ENCODE measurements at places on chromosomes 12 and 14.

DNA sequence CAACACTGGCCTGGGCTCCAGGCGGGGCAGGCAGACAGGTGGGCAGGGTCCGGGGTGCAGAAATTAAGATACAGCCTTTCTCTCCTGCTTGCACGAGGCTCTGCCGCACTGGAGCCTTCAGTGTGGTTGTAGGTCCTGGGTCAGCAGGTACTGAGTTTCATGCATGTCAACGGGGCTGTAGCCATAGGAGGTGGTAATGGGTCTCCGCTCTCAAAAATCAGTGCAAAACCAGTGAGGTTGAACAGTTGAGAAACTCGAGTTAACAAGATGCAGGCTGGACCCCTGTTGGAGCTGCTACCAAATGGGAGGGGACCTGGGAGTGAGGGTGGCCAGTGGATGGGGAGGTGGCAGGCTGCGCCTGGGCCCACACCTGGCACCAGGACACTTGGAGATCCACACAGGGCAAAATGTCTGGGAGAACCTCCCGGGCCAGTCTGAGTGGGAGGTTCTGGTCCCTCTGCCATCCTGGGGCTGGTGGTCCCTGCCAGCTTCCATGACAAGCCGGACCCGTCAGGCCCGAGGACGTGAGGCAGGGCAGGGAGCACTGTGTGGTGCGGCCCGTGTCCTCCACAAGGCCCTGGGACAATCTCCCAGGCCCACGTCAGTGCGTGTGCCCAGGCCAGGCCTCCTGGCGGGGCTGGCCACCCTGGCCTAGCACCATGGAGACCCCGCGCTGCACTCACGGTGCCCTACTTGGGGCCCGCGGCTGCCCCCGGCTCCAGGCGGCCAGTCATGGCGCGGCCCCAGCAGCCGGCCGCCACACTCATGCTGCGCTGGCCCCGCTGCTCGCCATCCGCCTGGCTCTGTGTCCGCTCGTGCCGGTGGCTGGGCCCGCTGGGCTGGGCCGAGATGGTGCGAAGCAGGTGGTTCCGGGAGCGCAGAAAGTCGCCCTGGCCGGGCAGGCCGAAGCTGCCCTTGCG, 5.1 kb downstream of the ARL6IP4 start:
- no peak for DNase-seq

DNA sequence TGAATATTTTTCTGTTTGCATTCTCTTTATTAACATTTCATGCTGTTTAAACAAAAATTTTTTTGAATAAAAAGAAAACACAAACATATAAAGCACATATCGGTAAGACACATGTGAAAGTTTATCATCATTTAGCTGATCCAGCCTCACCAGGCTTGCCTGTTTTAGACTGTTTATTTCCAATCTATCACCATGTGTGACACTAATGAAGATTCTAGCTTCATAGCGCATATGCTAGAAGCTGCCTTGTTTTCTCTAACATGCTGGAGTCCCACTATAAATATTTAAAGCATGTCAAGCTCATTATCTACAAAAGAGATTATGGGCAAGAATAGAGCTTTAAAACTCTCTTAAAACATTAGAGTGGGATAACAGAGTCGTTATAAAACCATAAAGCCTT, 25.4 kb upstream of the ADAMTS20 start:
- no peak for DNase-seq

GRCh38 chr14:96252323-96252998, 3.5 kb upstream of the BDKRB1 start:
- DNase-seq, result no peak

GRCh38 chr12:6233121-6233971, 33.1 kb downstream of the CD9 start:
- peak; percentile 28 for DNase-seq

DNA sequence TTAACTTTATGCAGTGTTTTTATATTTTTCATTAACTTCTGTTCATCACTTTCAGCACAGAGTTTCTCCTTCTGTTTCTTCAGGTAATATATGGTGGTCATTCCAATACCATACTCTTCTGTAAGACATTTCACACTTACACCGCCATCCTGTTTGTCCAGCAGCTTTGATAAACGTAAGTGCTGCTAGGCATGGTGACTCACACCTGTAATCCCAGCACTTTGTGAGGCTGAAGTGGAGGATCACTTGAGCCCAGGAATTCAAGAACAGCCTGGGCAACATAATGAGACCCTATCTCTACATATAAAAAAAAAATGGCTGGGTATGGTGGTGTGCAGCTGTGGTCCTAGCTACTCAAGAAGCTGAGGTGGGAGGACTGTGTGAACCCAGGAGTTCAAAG, 55.8 kb downstream of the EXOC5 start:
- DNase-seq, result no peak

DNA sequence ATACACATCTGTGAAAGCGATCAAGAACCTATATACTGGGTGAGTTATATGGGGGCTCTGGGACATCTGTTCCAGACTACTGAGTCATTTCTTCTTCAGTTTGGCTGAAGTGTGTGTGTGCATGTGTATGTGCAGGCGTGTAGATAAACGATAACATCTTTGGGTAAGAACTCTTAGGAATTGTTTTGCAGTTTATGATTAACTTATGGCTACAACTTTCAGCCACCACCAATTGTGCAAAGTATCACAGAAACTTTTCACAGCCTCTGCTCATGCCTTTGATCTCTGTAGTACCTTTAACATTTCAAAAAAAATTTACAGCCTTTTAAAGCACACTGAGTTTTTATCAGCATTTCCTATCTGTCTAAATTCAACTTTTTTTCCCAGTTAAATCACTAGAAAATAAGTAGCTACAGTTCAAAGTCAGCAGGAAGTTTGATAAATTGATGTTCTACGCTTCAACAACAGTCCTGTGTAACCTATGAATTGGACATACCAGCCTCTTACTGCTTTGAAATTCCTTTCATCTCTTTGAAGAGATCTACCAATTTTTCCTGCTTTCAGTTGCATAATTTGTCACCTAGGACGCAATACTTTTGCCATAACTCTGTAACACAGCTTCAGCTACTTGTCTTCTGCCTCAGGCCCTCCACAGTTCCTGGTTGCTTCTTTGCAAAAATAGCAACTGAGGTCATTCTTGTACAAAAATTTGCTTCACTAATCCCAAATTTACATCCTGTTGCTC, 43.0 kb downstream of the PPM1H start:
- DNase-seq, result no peak

- DNase-seq, result no peak
These were observed 428.3 kb downstream of the FUT8 start for GRCh38 chr14:65840786-65841185.

- no peak for DNase-seq
These were observed 421.2 kb downstream of the SOX5 start for GRCh38 chr12:23528316-23528715.

- no peak for DNase-seq
These were observed 1.8 kb upstream of the DNAAF2 start for GRCh38 chr14:49636866-49637265.

GRCh38 chr14:25049568-25050268, at the start of gene STXBP6:
Gene STXBP6, minus strand, starts transcription at chr14:25050147. Its CDS starts 75,329 bp downstream, at chr14:24974818.
- no peak for DNase-seq

DNA sequence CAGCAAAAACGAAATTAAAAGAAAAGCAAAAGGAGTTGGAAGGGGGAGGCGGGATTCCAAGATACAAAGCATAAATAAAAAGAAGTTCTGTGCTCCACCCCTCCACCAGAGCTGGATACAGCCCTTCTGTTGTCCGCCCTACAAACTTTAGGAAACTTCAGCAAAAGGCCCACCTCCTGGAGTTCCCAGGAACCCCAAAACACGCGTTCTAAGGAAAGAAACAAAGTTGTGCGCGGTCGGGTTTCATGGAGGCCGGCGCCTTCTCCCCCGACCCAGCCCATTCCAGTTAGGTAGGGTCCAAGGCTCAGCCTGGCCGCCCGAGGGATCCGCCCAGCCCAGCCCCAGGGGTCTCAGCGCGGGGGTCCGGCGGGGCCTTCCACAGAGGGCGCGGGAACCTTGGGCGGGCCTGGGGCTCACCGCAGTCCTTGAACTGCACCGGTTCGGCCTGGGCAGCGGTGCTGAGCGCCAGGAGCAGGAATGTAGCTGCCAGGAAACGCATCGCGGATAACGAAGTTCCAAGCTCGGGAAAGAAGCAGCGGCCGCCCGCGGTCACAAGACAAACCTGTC, at the start of gene NPC2:
Gene NPC2, minus strand, starts transcription at position 530 of the 567 bp plus-strand sequence. Its CDS starts 31 bp downstream, at position 499.
- DNase-seq, result peak; percentile 26

DNA sequence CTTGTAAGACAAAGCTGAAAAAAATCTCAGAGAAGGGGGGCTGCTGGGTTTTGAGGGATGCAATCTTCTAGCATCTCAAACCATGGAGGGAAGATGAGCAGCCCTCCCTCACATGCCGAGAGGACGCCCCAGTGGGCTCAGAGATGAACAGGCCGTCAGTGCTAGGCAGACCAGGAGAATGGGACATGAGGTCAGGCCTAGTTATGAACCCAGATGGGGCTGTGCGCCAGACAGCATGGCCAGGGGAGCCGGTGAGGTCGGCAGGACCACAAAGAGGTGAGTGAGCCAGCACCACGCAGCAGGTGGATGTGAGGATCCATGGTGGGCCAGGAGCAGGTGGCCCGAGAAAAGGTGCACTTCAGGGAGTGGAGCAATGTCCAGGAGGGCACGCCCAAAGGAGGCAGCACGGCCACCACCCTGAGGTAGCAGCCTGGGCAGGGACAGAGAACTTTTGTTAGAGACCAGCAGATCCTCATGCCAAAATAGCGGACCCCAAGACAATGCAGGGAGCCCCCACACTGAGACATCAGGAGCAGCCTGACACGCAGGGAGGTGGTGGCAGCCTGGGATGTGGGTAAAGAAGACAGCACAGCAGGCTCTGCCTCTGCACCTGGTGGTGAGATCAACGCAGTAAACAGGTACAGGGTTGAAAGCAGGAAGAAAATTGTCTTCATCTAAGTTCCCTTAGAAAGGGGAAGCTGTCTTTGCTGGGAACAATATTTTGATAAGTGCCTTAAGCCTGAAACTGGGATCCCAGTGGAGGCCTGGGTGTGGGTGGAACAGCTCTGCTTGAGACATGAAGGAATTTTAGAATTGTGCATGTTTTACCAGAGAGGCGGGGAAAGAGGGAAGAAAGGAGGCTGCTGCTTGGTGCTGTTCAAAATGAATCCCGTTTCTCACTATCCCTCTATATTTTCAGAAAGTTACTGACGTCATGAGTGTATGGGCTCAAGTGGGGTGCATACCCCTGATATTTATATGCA, 17.8 kb upstream of the MCRS1 start:
- DNase-seq, result no peak

GRCh38 chr14:104187121-104187889, 48.9 kb downstream of the KIF26A start:
- no peak for DNase-seq

DNA sequence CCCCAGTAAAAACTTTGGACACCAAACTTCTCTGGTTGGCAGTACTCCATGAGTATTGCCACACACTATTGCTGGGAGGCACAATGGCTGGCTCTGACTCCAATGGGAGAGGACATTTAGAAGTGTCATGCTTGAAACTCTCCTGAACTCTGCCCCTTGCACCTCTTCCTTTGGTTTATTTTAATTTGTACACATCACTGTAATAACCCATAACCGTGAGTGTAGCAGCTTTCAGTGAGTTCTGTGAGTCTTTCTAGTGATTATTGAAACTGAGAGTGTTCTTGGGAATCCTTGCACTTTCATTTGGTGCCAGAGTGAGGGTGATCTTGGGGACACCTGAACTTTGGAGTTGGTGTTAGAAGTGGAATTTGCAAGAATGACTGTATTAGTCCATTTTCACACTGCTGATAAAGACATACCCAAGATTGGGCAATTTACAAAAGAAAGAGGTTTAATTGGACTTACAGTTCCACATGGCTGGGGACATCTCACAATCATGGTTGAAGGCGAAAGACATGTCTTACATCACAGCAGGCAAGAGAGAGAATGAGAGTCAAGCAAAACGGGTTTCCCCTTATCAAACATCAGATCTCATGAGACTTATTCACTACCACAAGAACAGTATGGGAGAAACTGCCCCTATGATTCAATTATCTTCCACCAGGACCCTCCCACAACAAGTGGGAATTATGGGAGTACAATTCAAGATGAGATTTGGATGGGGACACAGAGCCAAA, 41.3 kb upstream of the CEP83 start:
- DNase-seq, result no peak

DNA sequence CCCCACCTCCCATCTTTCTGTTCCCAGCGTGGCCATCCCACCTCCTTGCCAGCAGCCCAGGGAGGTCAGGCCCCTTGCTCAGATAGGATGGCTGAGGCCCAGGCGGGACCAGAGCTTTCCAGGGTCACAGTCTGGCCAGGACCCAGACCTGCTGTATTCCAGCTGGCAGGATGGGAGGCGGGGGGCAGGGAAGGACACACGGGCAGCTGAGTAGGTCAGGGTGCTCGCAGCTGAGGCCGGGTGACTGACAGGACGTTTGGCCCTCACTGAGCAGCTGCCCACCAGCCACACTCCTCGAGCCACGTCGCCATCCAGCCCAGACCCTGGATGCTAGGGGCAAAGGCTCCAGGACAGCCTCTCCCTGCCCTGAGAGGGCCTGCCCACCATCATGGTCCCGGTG, 4.0 kb downstream of the NUDT14 start:
- DNase-seq, result no peak

GRCh38 chr14:70027785-70028428, 148.7 kb downstream of the SMOC1 start:
- DNase-seq, result peak; percentile 76

DNA sequence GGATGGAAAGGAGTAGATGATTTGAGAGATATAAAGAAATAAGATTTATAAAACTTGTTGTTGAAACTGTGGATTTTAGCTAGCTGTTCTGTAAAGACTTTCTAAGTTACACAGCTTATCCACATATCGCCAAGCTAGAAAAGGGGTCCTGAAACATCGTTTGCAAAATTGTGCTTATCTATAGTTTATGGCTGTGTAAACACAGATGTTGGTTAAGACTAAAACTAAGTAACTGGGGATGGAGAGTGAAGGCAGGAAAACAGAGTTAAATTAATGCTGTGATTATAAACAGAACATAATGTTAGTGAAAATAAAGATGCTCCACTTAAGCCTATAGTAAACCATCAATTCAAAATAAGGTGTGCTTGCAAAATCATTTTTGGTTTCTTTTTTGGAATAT, 311.3 kb upstream of the DDHD1 start:
- no peak for DNase-seq

- DNase-seq, result no peak
These were observed 3.5 kb downstream of the CDKN1B start for GRCh38 chr12:12720672-12721161.

GRCh38 chr14:82385048-82385447, 851.4 kb upstream of the SEL1L start:
- DNase-seq, result no peak

DNA sequence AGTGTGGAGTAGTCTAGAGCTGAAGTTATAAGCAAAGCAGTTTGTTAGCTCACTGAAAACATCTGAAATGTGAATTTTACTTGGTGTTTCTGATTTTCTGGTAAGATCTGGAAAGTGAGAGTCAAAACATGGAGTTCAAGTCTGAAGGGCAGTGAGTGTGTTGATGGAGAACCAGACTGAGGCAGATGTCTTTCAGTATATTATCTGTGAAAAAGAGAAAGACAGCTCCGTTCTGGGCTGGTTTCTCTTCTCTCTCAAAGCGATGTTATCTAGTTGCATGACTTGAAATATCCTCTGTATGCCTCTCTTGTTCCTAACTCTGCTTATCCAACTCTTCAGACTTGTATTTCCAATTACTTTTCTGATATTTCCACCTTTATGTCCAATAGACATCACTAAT, 381.9 kb upstream of the RGS6 start:
- no peak for DNase-seq

GRCh38 chr14:92033906-92034687, 5.8 kb downstream of the TRIP11 start:
- no peak for DNase-seq
